NCI-H1417 treated with DMSO at 0.1 percent for 48 hours (cell line): ENCODE measurements at places on chromosomes 7 and 10.

GRCh38 chr10:19833170-19833824, 17.1 kb downstream of the PLXDC2 start:
- DNase-seq = no peak

DNA sequence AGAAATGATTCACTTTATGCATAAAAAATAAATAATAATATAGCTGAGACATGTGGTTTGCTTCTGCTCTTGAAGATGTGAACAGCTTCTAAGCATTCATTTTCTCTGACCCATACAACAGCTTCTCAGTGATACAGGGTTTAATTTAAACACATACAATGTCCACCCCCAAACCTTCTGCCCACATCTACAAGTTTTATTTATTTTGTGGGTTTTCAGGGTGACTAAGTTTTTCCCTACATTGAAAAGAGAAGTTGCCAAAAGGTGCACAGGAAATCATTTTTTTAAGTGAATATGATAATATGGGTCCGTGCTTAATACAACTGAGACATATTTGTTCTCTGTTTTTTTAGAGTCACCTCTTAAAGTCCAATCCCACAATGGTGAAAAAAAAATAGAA, 17.2 kb downstream of the INHBA start:
- DNase-seq = no peak

DNA sequence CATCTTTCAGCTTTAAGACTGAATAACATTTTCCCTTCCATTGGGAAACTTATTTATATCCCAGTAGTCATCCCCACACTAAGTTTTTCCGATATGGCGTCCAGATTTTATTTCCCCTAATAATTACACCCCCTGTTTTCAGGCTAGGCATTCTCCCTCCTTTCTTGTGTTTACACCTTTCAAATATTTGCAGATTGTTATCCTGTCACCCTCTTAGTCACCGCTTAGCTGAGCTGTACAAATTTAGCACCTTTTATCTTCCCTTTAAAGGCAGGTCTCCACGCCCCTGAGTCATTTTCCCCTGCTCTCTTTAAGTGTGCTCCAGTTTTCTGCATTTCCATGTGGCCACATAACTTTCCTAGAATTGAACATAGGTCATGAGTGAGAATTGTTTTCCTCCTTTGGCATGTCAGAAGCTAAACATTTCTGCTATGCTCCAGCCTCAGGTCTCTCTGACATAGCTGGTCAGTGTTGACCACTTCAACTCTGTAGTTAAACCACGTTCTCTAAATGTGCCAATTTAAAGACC, 47.4 kb downstream of the LRRC4 start:
- no peak for DNase-seq

DNA sequence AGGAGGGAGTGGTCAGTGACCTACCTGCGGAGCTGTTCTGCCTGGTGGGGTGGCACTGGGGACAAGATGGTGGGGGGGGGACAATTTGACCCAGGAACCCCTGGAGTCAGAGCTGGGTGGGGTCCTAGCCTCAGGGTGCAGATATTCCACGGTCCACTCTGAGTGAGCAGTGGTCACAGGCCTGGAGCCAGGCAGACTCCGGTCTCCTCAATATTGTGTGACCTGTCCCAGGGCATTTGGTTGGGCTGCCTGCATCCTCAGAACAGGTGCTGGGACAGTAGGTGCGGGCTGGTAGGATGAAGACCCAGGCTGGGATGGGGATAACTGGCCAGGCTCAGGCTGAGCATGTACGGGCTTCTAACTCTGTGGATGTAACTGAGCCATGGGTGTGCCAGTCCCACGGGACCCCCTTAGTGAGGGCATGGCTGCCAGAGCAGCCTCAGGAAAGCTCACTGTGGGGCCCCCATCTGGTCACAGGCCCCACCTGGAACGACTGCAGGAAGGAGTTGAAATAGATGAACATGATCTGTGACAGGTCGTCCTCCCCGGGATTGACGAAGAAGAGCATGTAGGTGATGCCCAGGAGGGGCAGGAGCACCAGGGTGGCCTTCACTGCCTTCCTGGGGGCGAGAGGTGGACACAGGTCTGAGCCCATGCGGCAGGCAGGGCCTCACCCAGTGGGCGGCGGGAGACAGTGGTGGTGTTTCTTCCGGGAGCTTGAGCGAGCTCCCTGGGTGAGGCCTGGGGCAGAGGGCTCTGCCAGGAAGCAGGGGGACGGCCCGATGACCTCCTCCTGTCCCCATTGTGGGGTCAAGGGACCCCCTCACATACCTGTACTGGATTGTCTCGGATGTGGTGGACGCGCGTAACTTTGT, 26.9 kb downstream of the CRHR2 start:
- no peak for DNase-seq

DNA sequence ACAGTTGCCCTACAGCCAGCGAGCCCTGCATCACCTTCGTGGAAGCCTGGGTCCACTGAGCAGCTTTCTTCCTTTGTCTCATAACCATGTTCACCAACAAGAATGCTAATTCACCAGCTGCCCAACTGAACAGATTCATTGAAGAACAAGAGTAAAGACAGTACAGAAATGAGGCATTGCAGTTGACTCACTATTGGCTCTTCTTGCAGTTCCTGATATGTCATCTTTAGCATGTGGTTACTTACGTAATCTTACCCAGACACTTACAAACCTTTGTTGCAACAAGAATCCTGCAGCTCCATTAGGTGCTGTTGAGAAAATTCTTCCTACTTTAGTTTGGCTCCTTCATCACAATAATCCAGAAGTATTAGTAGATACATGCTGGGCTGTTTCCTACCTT, 174.0 kb upstream of the TPK1 start:
- no peak for DNase-seq

DNA sequence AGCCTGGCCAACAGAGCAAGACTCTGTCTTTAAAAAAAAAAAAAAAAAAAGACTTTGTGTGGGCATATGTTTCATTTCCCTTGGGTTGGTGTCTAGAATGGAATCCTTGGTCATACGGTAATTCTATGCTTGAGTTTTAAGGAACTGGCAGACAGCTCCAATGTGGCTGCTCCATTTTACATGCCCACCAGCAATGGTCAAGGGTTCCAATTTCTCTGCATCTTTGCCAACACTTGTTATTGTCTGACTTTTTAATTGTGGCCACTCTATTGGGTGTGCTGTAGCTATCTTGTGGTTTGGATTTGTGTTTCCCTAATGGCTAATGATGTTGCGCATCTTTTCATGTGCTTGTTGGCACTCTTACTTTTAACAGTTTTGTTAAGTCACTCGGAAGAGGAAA, 57.6 kb downstream of the BRI3 start:
- no peak for DNase-seq

- no peak for DNase-seq
These were observed 59.2 kb upstream of the MTPN start for GRCh38 chr7:136036336-136036735.

GRCh38 chr7:140229101-140229525, 52.3 kb upstream of the KDM7A start:
- no peak for DNase-seq
